ELR (cell line): ENCODE measurements at places on chromosomes 4 and X.
A peak's percentile ranks its signal among the peaks of the same experiment; 100 is the strongest.

DNA sequence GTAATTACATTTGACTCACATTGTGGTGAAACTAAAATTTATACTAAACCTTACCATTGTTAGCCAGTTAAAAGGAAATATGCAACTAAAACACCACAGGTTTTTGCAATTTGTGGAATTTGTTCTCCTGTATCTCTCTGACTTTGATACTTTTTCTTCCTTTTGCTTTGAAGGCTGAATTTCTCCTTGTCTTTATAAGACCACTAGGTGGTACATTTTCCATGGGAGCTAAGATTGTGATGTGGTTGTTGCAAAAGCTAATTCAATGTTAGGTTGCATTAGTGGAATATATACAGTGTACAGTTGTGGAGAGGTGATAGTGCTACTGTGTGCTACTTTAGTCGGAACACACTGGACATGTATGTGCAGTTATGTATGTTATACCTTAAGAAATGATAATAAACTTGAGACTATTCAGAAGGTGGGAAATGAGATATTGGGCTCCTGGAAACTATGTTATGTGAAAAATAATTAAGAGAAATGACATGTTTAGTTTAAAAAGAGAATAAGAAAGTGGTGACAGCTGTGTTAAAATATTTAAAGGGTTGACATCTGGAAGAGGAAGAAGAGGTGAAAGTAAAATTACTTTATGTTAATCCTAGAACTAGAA, 70.3 kb downstream of the ARL9 start:
- peak; percentile 68 for DNase-seq

DNA sequence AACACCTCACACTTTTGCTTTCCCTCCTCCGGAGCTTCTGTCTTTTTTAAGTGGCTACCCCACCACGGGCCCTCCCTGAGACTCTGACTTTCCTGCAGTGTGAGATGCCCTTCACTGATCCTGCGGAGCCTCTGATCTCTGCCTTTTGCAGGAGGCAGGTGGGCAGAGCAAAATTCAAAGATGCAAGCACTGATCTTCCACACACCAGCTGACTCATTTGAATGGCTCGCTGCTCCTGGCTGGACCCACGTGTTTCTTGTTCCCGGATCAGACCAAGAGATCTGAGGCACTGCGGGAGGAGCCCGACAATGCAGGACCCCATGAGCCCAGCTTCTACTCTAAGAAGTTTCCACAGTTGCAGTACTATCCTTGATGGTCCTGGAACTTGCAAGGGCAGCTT, 1607.9 kb upstream of the TENM3 start:
- peak; percentile 56 for DNase-seq

DNA sequence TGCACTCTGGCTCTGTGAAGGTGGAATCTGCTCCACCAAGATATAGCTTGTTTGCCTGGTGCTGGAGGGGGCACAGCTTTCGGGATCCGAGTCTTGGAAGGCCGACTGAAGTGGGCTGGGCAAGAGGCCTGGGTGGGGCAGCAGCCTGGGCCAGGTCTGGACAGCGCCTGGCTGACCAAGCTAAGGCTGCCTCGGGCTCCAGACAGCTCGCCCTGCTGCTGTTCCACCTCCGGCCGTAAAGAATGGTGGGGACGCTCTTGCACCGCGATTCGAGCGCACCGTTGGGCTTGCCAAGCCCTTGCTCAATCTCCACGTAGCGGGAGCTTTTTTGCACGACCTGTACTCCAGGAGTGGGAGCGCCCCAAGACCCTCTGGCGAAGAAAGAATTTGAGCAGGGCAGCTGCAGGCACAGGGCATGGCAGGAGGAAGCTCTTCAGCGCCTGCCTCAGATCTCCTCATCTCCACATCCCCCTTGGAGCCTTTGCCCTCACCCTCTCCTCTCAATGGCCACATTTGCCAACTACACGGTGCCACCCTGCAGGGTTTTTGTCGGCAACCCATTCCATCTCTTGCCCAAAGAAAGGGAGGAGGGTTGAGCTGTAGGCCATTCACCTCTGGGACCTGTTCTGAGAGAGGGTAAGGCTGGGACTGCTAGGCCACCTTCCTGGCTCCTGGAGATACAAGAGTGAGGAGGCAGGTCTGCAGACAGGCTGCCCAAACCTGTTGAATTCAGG, 18.9 kb downstream of the CNGA2 start:
- DNase-seq, result peak; percentile 61

- DNase-seq, result no peak
These were observed 30.7 kb upstream of the KIAA0232 start for GRCh38 chr4:6751611-6752485.

- peak; percentile 36 for DNase-seq
These were observed 344.6 kb upstream of the SPOCK3 start for GRCh38 chr4:167578906-167579305.

DNA sequence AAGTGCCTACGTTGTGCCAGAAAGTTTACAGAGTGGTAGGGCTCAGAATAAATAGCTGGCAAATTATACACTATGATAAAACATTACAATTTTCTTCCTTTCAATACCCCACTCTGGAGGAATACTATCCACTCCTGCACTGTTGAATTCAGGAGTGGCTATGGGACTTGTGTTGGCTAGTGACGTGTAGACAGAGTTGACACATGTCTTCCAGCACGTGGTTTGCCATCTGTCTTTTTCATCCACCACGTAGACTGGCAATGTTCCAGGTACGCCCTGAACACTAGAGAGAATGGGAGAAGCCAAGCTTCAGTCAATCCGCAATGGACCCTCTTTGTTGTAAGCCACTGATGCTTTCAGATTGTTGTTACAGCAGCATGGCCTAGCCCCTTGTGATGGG, 168.8 kb upstream of the RBPJ start:
- DNase-seq, result no peak

- no peak for DNase-seq
These were observed 1.7 kb upstream of the SLC2A9 start for GRCh38 chr4:10023050-10023419.

GRCh38 chr4:25310066-25310802, 2.3 kb upstream of the ZCCHC4 start:
- DNase-seq, result no peak

DNA sequence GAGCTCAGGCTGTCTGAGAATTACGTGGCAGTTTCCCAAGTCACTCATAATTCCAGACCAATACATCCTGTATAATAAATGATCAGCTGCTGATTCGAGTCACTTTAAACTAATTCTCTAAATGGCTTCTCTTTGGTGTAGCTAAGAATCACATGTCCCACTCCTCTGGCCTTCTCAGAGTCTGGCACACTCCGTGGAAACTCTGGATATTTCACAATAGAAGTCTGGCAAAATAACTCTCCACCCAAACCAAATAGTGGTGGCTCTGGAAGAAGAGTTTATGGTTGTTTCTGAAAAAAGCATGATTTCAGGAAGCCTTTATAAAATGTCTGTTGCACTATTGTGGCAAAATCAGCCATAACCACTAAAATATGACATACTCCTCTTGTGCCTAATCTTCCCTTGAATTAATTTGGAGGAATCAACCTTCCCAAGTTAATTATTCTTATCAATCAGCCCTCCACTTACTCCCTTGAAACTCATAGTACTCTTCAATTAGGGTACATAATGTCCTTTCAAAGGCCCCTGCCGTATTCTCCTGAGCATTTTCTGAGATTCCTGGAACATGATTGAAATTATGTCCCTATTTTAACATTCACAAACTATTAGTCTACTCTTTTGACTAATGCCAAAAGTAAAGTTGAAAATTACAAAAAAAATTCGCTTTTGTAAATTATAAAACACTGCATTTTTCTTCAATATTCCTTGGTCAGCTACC, 991.6 kb downstream of the FAT4 start:
- DNase-seq, result no peak
